Activated naive CD8-positive, alpha-beta T cell treated with anti-CD3 and anti-CD28 coated beads, Interleukin-2, amount 10 ng/mL, durations not matched to agents 7 days and 5 days (primary cell): ENCODE measurements at places on chromosomes 5 and 9. TPM values are rescaled to one million over a fixed set of nuclear protein-coding genes. Genes with fewer than 3 reads are reported as not detected.

GRCh38 chr5:57818397-57818796, 335.8 kb upstream of the ACTBL2 start:
- no peak for DNase-seq

DNA sequence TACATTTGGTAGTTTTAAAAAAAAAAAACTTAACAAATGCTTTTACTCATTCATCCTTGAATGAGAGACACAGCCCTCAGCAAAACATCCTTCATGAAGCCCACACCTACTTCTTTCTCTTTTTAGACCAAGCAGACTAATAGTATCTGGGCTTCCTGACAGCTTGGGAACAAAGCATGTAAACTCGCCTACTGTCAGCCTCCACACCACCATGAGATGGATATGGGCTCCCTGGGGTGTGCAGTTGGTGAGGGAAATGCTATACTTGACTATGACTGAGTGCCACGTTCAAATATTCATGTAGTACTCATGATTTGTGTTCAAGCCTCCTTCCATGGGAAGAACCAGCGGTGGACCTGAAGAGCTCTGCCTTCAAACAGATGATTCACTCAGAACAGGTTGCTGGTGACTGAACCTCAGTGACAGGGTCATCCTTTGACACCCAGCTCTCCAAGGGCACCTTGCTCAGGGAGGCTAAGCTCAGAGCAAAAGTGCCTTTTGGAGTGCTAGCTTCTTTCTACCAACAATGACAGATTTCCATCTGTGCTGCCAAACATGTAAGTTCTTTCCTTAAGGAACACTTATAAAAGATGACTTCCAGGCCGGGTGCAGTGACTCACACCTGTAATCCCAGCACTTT, 36.8 kb downstream of the SLC22A5 start:
- no peak for DNase-seq

GRCh38 chr5:74624501-74624900, 16.0 kb downstream of the ENC1 start:
- DNase-seq = no peak

GRCh38 chr5:142722896-142723295, 37.0 kb upstream of the FGF1 start:
- no peak for DNase-seq

GRCh38 chr5:72185496-72186329, 78.4 kb downstream of the MAP1B start:
- no peak for DNase-seq

GRCh38 chr5:138631096-138631928, 56.1 kb upstream of the HSPA9 start:
- no peak for DNase-seq

DNA sequence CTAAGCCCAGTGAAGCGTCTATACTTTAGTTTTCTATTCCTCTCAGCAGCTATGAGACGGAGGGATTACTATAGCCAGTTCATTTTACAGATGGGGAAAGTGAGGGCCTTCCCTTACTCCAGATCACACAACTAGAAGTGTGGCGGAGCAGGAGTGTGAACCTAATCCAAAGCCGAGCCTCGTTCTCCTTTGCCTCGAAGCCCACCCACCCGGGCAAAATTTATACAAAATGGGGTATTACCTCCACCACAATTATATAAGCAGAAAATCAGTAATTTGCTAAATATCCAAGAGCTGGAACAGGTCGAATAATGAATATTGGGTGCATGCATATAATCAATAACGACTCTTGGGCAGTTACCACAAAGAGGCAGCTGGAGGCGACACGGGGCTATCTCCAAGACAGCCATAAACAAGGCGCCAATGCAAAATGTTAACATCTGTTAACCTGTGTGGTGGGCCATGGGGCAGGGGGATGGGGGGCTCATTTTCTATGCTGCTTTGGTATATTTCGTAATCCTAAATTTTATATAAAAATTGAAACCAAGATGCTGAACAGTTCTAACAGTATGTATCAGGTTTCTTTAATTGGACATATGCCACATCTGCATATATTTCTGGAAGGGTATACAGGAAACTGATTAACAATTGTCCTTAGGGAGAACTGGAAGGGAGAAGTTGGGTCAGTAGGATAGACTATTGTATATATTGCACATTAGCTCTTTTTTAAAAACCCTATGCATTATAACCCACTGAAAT, 1.2 kb upstream of the RNF44 start:
- no peak for DNase-seq

DNA sequence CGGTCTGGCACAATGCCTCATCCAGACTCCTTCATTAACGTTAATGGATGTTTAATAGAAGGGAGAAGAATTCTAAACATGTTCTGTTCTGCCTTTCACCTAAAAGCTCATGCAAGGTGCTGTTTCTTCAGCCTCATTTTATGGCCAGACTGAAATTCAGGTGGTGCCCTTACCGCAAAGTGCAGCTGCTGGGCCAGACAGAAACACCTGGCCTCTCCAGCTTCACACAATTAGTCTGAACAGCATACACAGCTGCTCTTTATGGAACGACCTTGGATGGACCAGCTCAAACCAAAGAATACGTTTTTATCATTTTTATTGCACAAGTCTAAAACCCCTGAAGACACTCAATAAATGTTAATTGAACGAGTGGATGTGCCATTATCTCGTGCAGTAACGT, 4.6 kb downstream of the SNCAIP start:
- no peak for DNase-seq

DNA sequence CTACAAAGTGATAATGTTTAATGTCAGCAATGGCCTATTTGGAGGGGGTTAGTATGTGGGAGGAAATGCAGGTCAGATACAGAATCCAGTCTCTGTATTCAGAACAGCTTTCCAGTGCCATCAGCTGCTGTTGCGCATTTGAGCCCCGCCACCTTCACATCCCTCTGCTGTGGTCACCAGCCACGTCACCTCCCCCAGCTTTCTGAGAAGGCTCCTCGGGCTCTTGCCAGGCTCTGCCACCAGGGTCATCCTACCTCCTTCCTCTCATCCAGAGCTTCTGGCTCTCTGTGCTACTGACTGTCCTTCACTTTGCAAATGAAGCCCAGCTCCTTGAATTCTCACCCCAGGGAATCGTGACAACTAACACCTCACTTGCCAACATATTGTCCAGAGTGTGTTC, 138.8 kb downstream of the PIK3R1 start:
- DNase-seq = no peak

- DNase-seq = no peak
These were observed 66.7 kb downstream of the SVEP1 start for GRCh38 chr9:110512817-110513216.

DNA sequence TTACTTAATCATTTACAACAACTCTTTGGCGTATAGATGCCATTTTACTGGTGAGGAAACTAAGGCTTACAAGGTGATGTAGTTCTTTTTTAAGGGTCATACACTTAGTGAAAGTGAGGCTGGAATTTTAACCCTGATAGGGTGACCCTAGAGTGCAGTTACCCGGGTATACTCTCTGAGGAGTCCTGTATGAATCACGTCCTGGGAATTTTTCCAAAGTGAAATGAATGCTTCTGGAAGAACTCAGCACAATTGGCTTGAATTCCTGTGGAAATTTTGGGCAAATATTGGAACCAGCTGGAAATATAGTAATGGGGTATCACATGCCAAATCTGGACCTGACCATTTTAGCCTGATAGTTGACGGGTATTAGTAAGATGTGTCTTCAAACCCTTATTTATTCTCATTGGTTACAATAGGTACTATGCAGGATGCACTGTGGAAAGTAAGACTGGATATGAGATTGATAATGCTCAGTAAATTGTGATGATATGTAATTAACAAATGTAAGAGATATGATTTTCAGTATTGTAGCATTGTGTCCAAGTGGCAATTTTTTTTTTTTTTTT, 14.8 kb downstream of the SUB1 start:
- DNase-seq = no peak

DNA sequence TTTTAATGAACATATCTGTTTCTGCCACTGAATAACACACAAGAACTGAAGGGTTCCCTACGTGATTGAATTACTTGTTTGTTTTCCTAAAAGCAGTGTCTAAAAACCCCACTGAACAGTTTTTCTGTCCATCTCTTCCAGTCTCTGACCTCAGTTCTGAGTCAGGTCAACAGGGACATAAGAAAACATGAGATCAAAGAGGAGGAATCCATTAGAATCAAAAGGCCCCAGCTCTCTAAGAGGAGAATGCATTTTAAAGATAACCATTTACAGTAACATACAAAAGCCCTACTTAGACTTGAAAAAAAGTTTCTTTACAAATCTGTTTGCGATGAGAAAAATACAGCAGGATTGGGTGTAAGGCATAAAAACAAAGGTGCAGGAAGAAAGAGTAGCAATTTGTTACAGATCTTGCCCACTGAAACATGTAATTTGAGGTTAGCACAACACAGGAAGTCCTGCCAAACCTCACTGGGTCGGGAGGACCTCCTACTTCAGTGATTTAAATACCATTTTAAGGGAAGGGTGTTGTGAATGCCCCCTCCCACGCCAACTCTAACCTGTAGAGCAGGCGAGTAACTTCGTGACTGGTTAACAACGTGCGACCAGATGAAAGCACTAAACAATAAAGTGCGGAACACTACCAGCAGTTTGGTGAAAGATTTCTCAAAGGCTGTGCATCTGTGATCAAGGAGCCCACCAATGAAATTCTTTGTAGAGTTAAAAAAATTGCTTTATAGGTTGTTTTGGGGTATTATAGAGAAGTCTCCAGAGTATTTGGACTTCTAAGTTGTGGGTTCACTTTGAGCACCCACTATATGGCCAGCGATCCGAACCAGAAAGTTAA, 1.3 kb downstream of the QSOX2 start:
- no peak for DNase-seq

The EIF4E1B gene
- not detected for total RNA-seq

The KCTD16 gene
- 0.22 TPM for total RNA-seq

The HARS1 gene
- 77.3 TPM for total RNA-seq

The PGGT1B gene
- 35.8 TPM for total RNA-seq

The SLC23A1 gene
- 1.3 TPM for total RNA-seq

The RASEF gene
- total RNA-seq = not detected

The AGXT2 gene
- not detected for total RNA-seq

The SLC24A2 gene
- not detected for total RNA-seq

The FYB1 gene
- total RNA-seq = 355 TPM
